ENCODE measurements at places on chromosomes 1 and 21.

GRCh38 chr1:167797015-167797414 is 75.2 kb downstream of the MPZL1 start:
- DNase-seq = no peak

- DNase-seq = no peak
Measured at GRCh38 chr21:37060296-37060695, 12.6 kb downstream of the PIGP start.

- DNase-seq = no peak
Measured at GRCh38 chr1:31583082-31583994, 7.0 kb downstream of the TINAGL1 start.

DNA sequence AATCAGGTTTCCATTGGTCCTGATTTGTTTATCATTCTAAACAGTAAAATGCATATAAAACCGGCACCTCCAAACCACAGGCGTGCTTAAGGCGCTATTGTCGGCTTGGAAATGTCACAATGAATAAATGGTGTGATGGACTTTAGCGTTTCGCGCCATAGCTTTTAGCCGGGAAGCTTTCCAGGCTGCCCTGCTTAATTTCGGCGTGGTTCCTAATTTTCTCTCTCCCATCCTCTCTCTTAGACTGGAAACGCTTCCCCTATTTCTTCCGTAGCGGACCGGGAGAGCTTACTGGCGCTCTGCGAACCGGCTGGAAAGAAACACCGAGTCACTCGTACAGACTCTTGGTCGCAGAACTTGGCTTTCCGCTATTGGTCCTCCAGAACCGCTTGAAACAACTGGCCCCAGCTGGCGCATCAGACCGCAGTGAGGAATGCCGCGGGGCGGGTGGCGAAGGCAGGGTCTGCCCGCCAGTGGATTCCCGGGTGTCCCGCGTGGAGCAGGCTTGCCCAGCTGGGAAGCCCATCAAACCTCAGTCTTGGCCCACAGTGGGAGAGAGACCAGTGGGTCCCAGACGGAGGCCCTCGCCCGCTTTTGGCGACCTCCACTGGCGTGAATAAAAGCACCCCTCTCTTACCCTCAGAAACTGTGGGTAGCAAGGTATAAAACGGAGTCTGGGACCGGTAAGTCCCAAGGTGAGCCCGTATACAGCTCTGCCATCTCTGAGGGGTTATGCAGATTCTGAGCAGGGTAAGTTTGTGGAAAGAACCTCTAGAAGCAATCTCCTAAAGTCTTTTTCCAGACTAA is 4.0 kb upstream of the LHX8 start:
- DNase-seq = no peak

GRCh38 chr1:53562291-53562980 is 103.2 kb downstream of the DMRTB1 start:
- DNase-seq = peak; percentile 14

- no peak for DNase-seq
Measured at GRCh38 chr1:200022239-200022804, 5.2 kb upstream of the NR5A2 start.

Data from CD4-positive, alpha-beta T cell treated with Interleukin-17A for 1 hour (primary cell).